ENCODE measurements at places on chromosomes 1 and 21. TPM values are rescaled to one million over a fixed set of nuclear protein-coding genes. Genes with fewer than 3 reads are reported as not detected.
A peak's percentile ranks its signal among the peaks of the same experiment; 100 is the strongest.

DNA sequence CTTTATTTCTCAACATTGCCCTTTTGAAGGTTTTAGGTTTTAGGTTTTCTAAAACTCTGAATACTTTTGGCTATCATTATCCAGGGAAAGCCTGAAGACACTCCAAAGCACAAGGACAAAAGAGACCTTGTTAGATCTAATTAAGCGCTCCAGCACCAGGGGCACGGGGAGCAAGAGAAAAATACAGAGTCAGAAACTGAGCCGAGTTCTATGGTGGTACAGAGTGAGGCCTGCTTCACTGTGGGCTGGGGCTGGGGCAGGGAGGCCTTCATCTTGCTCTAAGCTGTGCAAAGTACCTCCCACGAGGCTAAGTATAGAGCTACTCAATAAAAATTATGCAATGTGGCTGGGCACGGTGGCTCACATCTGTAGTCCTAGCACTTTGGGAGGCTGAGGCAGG is 19.7 kb upstream of the RAB4A start:
- H3K4me3 ChIP-seq, result no peak overlapping the region
- peaks cover 53% of the 10 kb centered on the region for H3K4me1 ChIP-seq
- H3K27me3 ChIP-seq, result no peaks in the 10 kb centered on the region
- peak overlapping the region; percentile 83 for H3K27ac ChIP-seq

GRCh38 chr1:114696810-114697209 is 1.5 kb upstream of the AMPD1 start:
- no peak overlapping the region for H3K4me3 ChIP-seq
- no peak for DNase-seq
- no peaks in the 10 kb centered on the region for H3K27me3 ChIP-seq
- no peaks in the 10 kb centered on the region for H3K36me3 ChIP-seq

DNA sequence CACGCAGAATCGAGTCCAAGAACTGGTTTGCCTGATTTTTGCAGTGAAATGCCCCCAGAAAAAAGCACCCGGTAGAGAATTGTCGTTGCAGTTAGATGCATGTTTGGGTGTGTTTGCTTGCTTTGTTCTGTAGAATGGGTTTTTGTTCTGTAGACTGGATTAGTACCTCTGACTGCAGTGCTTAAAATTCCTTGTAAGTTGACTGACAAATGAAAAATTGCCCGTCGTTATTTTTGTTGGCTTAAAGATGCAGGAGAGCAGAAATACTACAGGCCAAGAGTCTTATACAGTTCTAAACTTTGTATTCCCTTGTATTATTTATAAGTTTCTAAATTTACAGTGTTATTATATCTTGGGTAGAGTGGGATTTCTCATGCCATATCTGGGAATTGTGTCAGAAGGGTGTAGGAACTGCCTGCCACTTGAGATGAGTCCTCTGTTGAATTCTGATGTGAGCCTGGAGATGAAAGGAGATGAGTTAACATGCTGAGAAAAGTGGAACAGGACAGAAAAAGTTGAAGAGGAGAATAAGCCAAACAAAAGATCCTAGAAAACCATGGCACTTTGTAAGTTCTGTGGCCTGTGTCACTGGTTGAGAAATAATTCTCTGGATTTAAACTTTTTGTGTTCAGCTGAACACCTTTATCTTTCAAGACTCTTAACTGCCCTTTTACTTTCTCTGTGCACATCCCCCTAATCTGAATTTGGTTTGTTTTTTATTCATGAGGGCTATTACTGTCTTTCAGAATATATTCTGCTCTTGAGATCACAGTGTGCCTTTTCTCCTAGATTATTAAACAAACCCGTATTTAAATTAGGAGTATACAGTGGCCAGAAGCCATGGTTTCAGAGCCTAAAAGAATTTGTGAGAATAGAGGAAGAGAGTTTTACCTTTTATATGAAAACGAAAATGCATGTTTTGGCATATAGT is 1.4 kb downstream of the DESI2 start:
- H3K27ac ChIP-seq, result no peak overlapping the region
- peaks cover 23% of the 10 kb centered on the region for H3K36me3 ChIP-seq
- no peak for DNase-seq
- no peaks in the 10 kb centered on the region for H3K27me3 ChIP-seq
- peaks cover 24% of the 10 kb centered on the region for H3K4me1 ChIP-seq
- H3K4me3 ChIP-seq, result peak overlapping the region; percentile 89

GRCh38 chr1:245085508-245086095 is 69.2 kb upstream of the KIF26B start:
- H3K27ac ChIP-seq, result no peak overlapping the region
- H3K36me3 ChIP-seq, result peaks cover 17% of the 10 kb centered on the region
- no peaks in the 10 kb centered on the region for H3K27me3 ChIP-seq
- no peak for DNase-seq
- no peak overlapping the region for H3K4me3 ChIP-seq

- H3K27me3 ChIP-seq, result no peaks in the 10 kb centered on the region
- H3K4me3 ChIP-seq, result peak overlapping the region; percentile 6
- no peaks in the 10 kb centered on the region for H3K36me3 ChIP-seq
- H3K4me1 ChIP-seq, result peaks cover 38% of the 10 kb centered on the region
- H3K27ac ChIP-seq, result peak overlapping the region; percentile 94
These were observed 164.4 kb downstream of the NTPCR start for GRCh38 chr1:233114860-233115259.

DNA sequence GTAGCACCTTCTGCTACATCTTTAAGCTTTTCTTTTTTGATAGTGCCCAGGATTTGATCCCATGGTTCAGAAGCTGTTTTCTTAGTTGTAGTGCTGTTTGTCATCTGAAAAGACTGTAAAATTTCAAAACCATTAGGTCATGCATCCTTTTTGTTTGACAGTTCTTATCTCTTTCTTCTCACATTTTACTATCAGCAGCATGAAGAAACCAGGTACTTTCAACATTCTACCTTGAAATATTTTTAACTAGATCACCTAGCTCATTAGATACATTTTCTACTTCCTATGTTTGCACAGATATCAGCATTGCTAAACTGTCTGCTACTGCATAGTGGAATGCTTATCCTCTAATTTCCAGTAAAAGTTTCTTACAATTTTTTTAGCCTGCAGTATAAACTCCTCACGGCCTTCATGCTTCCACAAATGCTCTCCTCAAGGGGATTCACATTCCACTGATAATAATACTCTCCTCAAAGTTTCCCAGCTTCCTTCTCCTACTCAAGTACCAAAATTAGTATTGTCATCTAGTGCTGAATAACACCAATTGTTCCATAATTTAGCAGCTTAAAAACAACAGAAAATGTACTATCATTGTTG is 243.9 kb upstream of the ZRANB2 start:
- H3K4me1 ChIP-seq, result no peaks in the 10 kb centered on the region
- H3K36me3 ChIP-seq, result no peaks in the 10 kb centered on the region
- DNase-seq, result no peak

DNA sequence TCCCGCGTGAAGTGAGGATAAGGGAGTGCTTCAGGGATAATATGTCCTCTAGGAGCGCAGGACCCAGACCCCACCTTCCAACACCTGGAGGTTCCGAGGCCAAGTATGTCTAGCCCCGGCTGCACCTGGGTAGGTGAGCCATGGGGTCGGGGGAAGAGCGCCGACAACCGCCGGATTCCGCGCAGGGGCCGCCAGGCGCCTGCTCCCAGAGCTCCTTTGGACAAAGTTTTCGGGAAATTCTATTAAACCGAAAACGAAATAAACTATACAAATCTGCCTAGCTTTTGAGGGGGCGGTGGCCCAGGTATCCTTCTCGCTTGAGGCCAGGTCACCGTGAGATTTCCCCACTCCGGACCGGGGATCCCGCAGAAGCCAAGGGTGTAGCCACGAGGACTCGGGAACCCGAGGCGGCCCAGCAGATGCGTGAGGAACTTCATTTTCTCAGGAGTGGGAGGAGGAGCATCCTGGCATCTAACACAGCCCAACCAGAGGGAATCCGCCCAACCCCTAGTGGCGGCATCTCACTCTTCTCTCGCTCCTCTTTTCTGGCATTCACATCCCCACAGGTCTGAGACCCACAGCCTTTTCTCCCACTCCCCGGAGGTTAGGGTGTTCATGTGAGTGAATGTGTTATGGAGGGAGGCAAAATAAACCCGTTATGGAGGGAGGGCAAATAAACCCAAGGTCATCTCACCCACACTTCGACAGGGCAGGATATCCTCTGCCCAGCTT is 2.3 kb upstream of the DMRTA2 start:
- no peak overlapping the region for H3K27ac ChIP-seq
- H3K36me3 ChIP-seq, result no peaks in the 10 kb centered on the region
- H3K4me3 ChIP-seq, result no peak overlapping the region
- peaks cover 17% of the 10 kb centered on the region for H3K4me1 ChIP-seq

DNA sequence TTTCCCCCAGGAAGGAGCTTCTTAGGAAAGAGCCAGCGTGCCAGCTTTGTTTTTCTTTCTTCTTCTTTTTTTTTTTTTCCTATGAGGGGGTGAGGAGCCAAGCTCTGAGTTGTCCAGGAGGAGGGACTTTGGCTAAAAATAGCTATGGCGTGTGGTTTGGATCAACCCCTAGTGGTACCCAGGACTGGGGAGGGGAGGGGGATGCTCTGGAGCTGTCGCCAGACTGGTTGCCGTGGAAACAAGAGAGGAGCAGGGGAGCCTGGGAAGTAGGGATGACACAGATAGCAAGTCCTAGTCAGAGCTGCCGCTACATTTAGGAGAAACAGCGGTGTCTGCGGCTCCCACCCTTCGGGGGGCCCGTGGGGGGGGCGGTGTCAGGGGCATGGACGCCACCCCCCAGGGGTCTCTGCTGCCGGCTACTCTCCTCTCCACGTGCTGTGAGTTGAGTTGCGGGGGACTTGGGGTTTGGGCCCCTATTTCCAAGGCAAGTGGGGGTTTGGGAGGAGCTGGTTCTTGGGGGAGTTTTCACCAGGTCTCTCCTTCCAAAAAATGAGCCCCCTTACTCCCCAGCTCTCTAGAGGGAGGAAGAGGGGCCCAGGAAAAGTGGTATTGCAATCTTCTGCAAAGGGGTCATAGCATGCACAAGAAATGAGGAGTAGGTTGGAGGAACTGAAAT is at the start of gene KCNJ9:
Gene KCNJ9, plus strand, starts transcription at position 278 of the 676 bp plus-strand sequence. CDS start 2,493 bp downstream, outside the sequence.
- H3K4me1 ChIP-seq, result peaks cover 26% of the 10 kb centered on the region
- no peaks in the 10 kb centered on the region for H3K36me3 ChIP-seq
- peaks cover 55% of the 10 kb centered on the region for H3K27me3 ChIP-seq
- DNase-seq, result no peak
- no peak within 1 kb of the TSS for H3K4me3 ChIP-seq

DNA sequence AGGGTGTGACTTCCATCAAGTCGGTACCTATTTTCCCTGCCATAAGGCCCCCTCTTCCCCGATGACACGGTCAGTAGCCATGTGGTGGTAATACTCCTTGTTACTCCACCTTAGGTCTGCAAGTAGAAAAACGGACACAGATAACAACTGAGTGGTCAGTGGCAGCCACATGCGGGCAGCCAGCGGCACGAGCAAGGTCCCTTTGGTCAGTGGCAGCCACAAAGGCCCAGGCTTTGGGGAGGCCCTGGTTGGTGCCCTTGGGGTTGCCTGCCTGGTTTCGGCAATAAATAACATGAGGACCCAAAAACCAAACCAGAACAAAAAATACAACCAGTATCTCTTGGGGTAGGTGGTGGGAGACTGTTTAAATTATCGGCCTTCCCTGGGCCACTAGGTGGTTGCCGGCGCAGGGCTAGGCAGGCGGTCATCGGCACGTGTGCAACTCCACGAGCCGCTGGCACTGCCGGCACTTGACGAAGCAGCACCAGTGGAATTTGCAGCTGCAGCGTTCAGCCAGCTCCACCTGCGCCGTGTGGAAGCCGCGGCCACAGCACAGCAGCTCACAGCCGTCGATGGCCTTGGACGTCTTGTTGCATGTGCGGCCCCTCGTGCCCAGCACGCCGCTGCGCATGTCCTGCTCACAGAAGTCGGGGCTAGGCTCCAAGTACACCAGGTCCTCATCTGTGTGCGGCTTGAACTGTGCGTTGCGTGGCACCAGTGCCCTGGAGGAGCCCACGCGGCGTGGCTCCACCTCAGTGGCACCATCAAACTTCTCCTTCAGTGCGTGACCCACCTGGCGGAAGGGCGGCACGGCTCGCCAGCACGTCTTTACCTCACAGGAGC is 23.1 kb downstream of the WNT4 start:
- H3K4me1 ChIP-seq, result no peaks in the 10 kb centered on the region
- H3K27ac ChIP-seq, result no peak overlapping the region
- DNase-seq, result no peak
- no peak overlapping the region for H3K4me3 ChIP-seq

DNA sequence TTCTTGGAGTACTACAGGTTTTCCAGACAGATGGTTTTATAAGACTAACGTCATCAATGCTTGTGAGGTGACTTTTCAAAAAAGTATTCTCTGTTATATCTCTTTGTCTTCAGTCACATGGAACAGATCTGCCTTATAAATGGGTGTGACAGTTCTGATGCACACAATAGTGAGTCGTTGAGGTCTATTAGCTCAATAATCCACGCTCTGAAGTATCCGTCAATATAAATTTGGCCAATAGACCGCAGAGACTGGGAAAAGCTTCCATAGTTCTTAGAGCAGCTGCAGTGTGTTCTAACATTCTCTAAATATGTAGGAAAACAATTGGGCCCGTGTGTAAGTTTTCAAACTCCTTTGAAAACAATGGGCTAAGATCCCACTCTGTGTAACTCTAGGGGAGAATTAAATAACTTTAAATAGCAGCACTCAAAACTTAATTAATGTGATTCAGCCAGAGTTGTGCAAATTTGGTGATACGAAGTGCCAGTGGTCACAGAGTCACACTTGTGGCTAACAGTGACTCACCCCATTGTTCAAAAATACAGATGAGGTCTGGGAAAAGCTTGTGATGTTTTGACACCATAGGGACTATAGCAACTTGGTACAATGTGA is 316.0 kb downstream of the LMO4 start:
- no peak overlapping the region for H3K27ac ChIP-seq
- DNase-seq, result no peak
- no peaks in the 10 kb centered on the region for H3K4me1 ChIP-seq
- no peaks in the 10 kb centered on the region for H3K27me3 ChIP-seq
- no peaks in the 10 kb centered on the region for H3K36me3 ChIP-seq

DNA sequence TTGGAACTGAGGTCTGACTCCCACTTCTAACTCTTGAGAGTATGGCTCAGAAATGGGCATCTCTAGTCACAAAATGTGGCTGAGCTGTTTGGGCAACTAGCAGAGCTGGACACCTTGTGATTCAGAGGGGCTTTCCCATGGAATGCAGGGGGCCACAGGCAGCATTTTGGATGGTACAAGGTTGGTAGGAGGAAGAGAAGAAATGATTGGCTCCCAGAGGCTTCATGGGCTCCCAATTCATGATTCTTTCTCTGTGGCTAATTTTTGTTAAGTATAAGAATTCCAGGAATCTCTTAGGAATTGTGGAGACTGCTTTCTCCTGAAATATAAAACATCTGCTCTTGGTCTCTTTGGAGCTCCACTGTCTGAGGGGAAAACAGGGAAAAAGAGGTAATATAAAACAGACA is 49.7 kb downstream of the PBX1 start:
- H3K4me1 ChIP-seq, result no peaks in the 10 kb centered on the region
- no peak overlapping the region for H3K4me3 ChIP-seq
- H3K27me3 ChIP-seq, result no peaks in the 10 kb centered on the region
- DNase-seq, result no peak
- H3K27ac ChIP-seq, result no peak overlapping the region
- no peaks in the 10 kb centered on the region for H3K36me3 ChIP-seq

GRCh38 chr21:35697321-35697808 is 363.0 kb downstream of the SETD4 start:
- DNase-seq, result no peak
- no peak overlapping the region for H3K4me3 ChIP-seq
- no peaks in the 10 kb centered on the region for H3K4me1 ChIP-seq

- no peak overlapping the region for H3K4me3 ChIP-seq
- no peak for DNase-seq
- no peaks in the 10 kb centered on the region for H3K4me1 ChIP-seq
- H3K27me3 ChIP-seq, result no peaks in the 10 kb centered on the region
- H3K36me3 ChIP-seq, result no peaks in the 10 kb centered on the region
- H3K27ac ChIP-seq, result no peak overlapping the region
These were observed 153.2 kb downstream of the PIK3R3 start for GRCh38 chr1:45979074-45979777.

Gene S100A2
- not detected for polyA plus RNA-seq

Gene CFHR1
- not detected for polyA plus RNA-seq

Gene HSPB7
- polyA plus RNA-seq, result not detected

Gene SNAP47
- 15.4 TPM for polyA plus RNA-seq

Gene IPP
- 1.4 TPM for polyA plus RNA-seq

Gene ADORA3
- polyA plus RNA-seq, result 2.7 TPM

Gene GPR89B
- polyA plus RNA-seq, result 2.5 TPM

Gene TFAP2E
- polyA plus RNA-seq, result 2.2 TPM
